CD4-positive, CD25-positive, alpha-beta regulatory T cell (primary cell): ENCODE measurements at places on chromosomes 3 and 15.

DNA sequence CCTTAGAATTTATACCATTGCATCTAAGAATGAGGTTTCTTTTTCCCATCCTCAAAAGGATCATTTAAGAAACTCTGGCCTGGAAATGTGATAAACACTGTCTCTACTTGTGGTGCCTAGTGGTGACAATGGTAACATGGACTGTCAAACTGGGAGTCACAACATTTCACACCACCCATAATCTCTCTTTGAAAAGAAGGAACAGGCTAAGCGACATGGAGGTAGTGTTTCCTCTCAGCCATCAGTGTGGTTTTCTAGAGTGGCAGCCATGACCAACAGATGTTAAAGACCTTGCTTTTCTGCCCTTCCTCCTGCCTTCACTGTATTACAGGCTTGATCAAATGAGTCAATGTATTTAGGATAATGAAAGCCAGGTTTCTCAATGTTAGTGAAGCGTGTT is 283.1 kb upstream of the STAC start:
- DNase-seq: no peak

- DNase-seq: no peak
Observed at GRCh38 chr3:186917512-186918312, 12.6 kb upstream of the ST6GAL1 start.

DNA sequence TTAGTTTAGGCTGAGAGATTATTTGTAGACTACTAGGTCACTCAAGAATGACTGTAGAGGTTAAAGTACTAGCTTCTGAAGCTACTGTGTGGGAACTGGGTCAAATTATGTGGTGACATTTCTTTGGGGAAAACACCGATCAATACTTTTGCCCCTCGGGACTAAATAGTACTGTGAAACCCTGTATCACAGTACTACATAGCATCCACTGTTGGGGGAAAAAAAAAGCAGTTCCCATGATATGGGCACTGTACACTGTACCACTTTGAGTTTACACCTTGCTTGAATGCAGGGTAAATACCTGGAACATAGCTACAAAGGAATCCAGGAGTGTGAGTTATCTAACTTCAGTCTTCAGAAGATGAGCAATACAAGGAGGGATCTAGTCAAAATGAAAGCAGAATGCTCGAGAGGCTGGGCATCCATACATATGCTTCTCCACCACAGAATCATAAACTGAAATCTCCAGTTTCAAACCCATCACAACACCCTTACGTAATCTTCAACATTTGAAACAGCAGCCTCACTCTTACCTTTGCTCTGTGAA is 311.4 kb downstream of the UNC13C start:
- peak; percentile 7 for DNase-seq

DNA sequence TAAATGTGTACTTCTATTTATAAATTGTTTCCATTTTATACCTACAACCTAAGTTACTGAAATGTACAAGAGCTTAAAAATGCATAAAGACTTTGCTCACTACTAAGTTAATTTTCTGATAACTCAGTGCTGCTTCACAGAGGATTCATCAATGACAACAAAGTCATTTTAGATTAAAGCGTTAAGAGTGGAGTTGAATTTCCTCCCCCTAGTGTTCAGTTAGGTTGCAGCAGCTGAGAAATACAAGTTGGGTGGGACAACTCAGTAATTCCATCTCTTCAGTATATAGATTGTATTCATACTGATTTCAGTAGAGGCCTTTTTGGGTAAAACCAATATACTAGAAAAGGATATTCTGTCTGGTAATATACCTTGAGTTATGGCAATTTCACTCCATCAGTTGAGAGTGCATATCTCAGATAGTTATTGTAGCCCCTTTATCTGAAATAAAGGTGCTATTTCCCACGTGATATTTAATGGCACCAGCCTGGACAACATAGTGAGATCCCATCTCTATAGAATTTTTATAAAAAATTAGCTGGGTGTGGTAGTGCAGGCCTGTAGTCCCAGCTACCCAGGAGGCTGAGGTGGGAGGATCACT is 6.9 kb upstream of the RPL35A start:
- DNase-seq: no peak

- DNase-seq: no peak
Observed at GRCh38 chr3:105537371-105538080, 170.8 kb downstream of the ALCAM start.

- DNase-seq: no peak
Observed at GRCh38 chr3:79018671-79019136, 749.1 kb downstream of the ROBO1 start.

- DNase-seq: no peak
Observed at GRCh38 chr3:128235207-128235926, 82.1 kb downstream of the EEFSEC start.

DNA sequence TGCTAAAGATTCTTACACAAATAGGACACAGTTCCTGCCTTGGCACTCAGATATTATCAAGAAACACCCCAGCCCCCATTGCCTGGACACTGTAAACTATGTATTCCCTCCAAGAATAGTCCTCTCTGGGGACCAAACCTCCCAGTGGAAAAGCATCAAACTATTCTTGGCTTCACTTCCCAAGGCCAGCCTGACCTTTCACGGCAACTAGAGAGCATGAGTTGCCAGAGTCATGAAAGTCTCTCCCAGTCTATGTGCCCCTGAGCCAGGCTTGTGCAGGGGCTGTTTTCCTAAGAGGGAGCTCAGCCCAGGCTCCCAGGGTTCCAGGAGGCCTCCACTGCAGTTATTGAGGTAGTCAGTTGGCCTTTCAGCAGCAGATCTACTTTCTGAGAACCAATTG is 251.9 kb upstream of the TGFBR2 start:
- DNase-seq: no peak

DNA sequence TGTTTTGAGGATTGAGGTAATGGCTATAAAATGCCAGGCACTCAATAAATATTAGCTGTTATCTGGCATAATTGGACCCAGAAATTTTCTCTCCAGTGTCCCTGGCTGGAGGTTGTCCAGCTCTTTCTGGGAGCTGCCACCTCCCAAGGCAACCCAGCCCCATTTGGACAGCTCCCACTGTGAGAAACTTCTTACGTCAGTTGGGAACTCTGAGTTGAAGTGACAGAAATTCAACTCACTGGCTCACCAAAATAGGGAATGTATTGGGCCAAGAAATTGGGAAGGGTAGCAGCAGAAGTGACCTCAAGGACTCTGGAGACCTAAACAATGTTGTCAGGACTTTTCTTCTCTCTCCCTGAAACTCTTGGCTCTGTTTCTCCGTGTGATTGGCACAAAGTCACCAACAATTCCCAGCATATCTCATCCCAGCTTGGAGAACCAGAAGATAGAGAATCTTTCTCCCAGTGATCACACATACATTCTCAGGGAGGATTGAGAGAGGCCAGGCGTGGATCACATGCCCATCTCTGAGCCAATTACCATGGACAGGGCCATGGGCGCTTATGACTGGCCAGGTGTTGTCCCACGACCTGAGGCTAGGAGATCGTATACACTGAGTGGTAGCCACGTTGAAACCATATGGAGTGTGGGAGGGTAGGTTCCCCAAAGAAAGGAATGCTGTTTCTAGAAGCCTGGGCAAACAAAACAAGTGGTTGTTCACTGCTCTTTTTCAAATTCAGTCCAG is 22.5 kb upstream of the HCN4 start:
- no peak for DNase-seq

GRCh38 chr3:100419406-100419805 is 18.1 kb downstream of the LNP1 start:
- no peak for DNase-seq

GRCh38 chr15:56931639-56932508 is 13.4 kb downstream of the TCF12 start:
- DNase-seq: peak; percentile 30

DNA sequence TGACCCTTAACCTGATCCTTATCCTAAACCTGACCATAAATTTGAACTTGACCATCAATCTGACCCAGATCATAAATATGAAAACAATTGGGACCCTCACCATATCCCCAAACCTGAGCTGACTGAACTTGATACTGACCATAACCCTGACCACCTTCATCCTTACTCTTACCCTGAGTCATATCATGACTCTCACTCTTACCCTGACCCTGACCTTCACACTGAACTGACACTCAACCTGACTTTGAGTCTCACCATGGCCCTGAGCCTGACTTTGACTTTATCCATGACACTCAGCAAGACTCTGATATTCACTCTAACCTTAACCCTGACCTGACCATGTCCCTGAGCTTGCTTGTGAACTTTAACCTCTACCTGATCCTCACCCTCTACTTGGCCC is 34.3 kb upstream of the SLC25A26 start:
- DNase-seq: no peak

DNA sequence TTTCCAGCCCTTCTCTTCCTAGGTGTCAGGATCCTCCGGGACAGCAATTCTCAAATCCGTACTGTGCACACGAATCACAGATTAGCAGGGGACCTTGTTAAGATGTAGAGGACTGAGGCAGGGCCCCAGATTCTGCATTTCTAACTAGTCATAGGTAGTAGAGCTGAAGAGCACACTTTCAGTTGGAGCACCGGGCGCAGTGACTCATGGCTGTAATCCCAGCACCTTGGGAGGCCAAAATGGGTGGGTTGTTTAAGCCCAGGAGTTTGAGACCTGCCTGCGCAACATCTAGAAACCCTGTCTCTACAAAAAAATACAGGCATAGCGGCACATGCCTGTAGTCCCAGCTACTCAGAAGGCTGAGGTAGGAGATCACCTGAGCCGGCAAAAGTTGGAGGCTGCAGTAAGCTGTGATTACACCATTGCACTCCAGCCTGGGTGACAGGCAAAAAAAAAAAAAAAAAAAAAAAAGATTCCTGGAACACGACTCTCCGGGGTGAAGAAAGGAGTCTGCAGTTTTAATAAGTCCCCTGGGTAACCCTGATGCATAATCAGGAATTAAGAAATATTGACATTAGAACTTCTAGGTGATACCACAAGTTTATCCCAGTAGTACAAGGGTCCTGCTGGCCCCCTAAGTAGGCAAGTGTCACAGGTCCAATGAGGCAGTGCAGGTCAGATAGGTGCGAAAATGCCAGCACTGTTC is 21.4 kb upstream of the IGDCC3 start:
- no peak for DNase-seq

GRCh38 chr15:93800805-93801204 is 430.6 kb upstream of the MCTP2 start:
- no peak for DNase-seq

GRCh38 chr3:194293546-194294198 is 57.5 kb downstream of the CPN2 start:
- DNase-seq: no peak

DNA sequence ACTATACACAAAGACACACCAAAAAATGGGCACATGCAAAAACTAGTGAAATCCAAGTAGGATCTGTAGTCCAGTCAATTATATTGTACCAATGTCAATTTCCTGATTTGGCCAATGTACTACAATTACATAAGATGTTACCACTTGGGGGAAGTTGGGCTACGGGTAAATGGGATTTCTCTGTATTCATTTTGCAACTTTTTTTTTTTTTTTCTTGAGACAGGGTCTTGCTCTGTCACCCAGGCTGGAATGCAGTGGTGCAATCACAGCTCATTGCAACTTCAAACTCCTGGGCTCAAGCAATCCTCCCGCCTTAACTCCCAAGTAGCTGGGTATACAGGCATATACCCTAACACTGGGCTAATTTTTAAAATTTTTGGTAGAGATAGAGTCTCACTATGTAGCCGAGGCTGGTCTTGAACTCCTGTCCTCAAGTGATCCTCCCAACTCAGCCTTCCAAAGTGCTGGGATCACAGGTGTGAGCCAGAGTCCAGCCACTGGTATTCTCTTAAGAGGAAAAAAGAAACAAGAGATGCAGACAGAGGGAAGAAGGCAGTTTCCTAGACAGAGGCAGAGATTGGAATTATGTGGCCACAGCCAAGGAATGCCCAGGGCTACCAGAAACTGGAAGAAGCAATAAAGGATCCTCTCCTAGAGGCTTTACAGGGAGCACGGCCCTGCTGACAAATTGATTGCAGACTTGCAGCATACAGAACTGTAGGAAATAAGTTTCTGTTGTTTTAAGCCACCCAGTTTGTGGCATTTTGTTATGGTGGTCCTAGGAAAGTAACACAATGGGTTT is 33.3 kb downstream of the TFDP2 start:
- DNase-seq: no peak

GRCh38 chr15:67177752-67178151 is 76.7 kb downstream of the AAGAB start:
- DNase-seq: no peak

DNA sequence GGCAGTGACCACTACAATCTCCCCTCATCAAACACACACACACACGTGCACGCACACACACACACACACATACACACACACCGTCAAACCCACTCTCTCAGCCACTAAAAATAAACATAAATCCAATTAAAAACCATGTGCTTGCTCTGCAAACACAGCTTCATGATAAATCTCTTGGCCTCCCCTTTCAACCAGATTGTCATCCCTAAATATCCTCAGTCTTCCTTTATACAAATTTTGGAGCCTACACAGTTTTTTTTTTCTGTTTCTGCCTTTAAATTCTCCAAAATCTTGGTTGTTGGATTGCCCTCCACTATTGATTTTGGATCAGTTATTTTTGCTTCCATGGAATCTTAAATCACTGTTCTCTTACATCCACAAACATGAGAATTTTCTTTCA is 245.6 kb downstream of the SATB1 start:
- no peak for DNase-seq

GRCh38 chr3:23931597-23931996 is 13.5 kb upstream of the NR1D2 start:
- no peak for DNase-seq

- no peak for DNase-seq
Observed at GRCh38 chr3:12975748-12976522, 97.3 kb downstream of the IQSEC1 start.

GRCh38 chr3:8853081-8853480 is 83.7 kb upstream of the OXTR start:
- no peak for DNase-seq

DNA sequence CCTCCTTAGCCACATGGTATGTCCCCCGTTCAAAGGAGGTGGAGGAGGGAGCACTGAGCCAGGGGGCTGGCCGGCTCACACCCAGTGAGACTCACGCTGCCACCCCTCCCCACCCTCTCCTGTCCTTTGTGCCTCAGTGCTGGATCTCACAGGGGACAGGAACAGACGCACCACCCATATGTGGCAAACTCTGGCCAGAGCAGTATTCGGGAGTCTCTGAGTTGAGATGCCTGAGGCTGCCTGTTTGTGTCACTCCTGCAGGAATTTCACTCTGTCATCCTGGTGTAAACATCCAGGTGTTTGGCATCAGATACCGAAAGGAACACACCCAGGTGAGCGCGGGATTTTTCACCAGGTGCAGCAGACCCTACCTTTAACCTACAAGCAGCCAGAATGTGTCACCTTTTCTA is 25.7 kb downstream of the RGMA start:
- DNase-seq: no peak

DNA sequence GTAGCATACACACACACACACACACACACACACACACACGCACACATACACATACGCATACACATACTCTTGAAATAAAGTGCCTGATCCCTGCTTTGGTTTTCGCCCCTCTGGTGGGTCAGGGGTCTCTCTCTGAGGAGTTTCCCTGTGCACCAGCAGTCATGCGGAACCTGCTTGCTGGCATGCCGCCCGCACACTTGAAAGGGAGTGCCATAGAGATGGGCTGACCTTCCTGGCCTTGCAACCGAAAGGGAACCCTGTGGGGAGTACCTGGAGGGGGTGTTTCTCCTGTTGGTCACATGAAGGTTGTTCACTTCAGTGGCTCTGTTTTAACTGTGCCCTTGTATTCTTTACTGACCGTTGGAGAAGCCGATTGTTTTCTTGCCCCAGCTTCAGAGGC is 752.3 kb downstream of the NR2F2 start:
- no peak for DNase-seq
